NB4 (cell line): ENCODE measurements at places on chromosomes 5 and 9.

DNA sequence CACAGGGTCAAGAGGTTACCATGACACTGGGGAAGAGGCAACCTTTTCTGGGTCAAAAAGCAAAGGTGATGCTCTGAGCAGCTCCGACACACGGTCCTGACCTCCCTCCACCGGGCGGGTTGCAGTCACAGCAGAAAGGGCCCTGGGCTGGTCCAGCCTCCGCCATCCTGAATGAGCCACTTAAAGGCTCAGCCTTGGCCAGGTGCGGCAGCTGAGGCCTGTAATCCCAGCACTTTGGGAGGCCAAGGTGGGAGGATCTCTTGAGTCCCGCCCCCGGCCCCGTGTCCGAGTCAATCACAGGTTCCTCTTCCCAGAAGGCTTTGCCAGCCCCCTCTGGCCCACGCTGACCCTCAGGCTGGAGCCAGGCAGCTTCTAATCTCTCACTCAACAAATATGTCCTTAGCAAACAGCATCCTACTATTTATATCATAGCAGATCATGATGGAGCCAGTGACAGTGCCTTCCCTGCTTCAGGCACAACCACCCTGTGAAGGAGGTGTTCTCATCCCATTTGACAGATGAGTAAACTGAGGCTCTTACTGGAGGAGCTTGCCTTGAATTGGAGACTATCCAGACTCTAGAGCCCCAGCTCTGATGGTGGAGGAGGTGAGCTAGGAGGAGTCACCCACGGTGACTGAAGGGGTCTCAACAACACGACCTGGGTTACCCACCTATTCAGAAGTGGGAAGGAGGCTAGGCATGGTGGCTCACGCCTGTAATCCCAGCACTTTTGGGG, 79.1 kb downstream of the LRSAM1 start:
- no peak for DNase-seq

- DNase-seq = no peak
Measured at GRCh38 chr5:38979535-38979934, 94.7 kb downstream of the RICTOR start.

GRCh38 chr5:1806974-1807373, 5.8 kb downstream of the NDUFS6 start:
- DNase-seq = peak; percentile 18

DNA sequence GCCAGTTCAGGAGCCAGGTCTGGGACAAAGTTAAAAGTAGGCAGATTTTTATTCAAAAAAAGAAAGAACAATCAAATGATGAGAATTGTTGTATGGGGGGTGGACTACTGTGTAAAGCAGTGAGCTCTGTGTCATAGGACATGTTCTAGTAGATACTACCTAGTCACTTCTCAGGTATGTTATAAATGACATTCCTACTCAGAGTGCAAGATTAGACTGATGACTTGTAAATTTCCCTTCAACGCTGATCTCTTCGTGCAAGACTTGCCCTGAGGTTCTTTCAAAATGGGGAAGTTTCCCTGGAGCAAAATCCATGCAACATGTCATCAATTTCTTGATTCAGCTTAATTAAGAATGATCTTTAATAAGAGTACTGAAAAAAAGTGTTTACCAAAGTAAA, 175.1 kb downstream of the RORB start:
- no peak for DNase-seq

- no peak for DNase-seq
Measured at GRCh38 chr9:72627956-72628540, 106.6 kb downstream of the TMC1 start.

DNA sequence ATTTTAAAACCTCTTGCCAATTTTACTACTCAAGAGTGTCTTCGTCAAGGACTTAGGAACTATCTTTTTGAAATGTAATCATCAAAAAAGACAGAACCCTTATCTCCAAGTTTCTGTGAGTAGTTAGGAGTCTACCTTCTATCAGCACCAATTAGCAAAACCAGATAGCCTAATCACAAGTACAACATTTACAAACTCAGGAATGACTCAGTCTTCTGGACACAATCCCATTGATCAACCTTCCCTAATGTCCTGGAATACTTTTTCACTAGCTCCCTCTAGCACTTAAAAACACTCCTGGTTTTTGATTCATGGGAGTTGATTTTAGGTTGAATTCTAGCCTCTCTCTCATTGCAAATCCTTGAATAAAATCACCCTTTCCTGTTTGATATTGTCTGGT, 680.7 kb downstream of the PRR16 start:
- no peak for DNase-seq

GRCh38 chr5:123752552-123753179, 240.7 kb downstream of the CSNK1G3 start:
- no peak for DNase-seq
